ENCODE measurements at places on chromosomes 16 and 17.

- DNase-seq = no peak
Measured at GRCh38 chr17:75370286-75370915, 35.1 kb downstream of the GRB2 start.

- DNase-seq = no peak
Measured at GRCh38 chr17:33210285-33210684, 82.8 kb downstream of the ASIC2 start.

GRCh38 chr17:50130559-50131305, 772 bp upstream of the SAMD14 start:
- no peak for DNase-seq

DNA sequence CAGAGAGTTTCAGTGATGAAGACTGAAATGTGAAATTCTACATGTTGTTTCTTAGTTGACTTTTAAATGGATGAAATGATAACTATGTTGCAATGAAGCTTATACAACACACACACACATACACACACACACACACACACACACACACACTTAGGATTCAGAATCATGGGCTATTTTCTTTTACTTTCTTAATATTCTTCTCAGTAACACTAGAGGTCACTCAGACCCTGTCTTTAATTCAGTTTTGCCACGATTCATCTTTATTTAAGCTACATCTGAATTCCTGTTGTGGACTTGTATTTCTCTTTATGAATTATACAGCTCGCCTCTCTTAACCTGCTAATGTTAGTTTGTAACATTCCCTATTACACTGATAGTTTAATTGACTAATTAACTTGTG, 109.6 kb upstream of the GOT2 start:
- no peak for DNase-seq

DNA sequence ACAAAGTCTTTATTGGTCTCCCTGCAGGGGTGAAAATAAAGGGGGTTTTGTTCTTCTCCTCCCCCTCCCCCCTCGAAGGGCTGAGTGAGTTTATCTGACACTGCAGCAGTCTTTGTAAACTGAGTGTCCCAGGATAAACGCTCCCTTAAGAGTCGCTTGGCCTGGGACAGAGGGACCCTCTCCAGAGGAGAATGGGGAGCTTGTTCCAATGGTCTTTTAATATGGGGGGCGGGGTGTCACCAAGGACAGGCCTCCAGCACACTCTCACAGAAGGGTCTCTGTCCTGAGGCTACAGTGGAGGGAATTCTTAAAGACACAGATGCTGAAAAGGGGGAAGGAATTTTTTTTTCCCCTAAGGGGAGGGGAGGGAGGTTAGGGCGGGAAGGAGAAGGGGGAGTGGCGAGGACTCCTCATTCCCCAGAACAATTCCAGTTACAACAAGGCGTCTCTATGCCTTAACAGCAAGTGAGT, 455.5 kb downstream of the SOX9 start:
- DNase-seq = no peak

GRCh38 chr16:6356911-6357310, 975.7 kb upstream of the RBFOX1 start:
- DNase-seq = no peak

- no peak for DNase-seq
Measured at GRCh38 chr17:59000022-59000421, 106.7 kb downstream of the TRIM37 start.

- no peak for DNase-seq
Measured at GRCh38 chr17:10062691-10063385, 135.6 kb downstream of the GAS7 start.

DNA sequence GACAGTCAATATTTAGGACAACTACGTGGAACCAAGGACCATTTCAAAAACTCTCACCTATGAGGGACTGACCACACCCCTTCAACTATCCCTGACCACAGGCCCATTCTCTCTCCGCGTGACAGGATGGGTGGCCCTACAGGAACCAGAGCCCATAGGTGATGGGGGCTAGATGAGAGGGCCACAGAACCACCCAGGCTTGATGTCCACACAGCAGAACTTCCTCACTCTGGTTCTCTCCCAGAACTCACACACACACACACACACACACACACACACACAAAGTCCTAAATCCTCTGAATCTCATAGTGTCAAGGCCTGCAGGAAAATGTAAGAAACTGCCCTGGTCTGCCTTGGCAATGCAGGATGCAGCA, 1.5 kb downstream of the ZNF319 start:
- DNase-seq = no peak

DNA sequence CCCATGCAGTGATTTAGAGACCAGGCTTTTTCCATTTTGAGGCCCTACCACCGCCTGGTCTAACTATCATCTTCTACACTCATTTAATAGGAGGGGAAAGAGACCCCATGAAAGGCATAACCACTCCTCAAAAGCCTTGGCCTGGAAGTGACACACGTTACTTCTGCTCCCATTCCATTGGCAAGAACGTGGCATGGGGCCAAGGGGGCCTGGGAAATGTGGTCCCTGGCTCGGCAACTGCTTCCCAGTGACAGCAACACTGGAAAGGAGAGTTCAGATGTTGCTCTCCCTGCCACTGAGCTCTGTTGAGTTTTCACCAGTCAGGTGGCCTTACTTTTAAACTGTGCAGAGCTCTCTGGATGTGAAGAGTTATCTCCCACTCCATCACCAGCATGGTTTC, 45.2 kb upstream of the MAP3K14 start:
- no peak for DNase-seq

DNA sequence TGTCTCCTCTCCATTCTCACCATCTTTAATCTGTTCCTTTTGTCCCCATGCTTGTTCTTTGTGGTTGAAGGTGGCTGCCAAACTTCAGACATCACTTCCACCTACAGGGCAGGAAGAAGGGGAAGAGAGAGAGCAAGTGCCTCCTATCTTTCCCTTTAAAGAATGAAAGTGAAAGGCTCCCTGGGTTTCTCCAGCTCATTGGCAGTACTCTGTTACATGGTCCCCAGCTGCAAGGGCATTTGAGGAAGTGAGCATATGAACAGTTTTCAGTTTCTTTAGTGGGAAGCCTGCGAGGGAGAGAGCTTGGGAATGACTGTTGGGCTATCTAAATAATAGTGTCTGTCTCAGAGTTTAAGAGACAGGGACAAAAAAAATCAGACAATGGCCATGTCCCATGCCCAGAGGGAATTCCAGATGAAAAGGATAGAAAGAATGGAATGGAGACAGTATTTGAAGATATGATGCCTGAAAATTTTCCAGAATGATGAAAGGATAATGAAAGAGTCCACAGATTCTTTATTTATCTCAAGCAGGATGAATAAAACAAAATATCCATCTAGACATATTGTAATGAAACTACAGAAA, 159.9 kb downstream of the LGALS9B start:
- DNase-seq = no peak

DNA sequence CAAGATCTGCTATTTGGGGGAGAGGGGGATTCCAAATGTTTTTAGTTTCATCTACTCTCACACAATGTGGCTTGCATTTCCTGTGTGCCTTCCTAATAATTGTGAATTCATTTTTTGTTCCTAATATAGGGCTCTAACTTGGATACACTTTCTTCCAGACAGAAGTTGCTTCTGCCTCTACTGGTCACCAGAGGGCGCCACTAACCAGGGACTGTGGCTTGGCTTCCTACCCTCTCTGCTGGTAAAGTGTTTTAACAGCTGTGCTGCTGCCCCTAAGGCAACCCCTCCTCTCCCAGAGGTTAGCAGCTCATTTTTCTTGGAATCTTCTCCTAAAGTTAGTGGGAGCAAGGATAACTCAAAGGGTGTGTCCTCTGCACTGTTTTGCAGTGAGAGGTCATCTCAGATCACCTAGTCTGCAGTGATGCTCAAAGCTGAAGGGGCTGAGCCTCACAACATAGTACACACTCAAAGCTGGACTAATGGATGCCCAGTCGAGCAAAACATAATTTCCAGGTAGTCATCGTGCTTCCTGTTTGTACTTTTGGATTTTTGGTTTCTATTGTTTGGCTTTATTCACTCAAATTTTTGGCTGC, 5.0 kb upstream of the PRSS54 start:
- DNase-seq = no peak

GRCh38 chr16:49068224-49068623, 213.4 kb downstream of the CBLN1 start:
- DNase-seq = no peak

DNA sequence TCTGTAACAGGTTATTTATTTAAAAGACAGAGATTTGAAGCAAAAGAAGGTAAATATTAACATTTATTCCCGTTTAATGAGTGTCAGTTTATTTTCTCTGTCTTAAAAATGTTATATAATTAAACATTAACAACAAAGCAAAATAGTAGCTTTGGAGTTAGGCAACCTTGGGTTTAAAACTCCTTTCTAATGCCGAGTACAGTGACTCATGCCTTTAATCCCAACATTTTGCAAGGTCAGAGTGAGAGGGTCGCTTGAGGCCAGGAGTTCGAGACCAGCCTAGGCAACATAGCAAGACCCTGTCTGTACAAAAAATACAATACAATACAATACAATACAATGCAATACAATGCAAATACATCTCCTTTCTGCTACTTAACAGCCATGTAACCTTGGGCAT, 128.7 kb downstream of the CHD9 start:
- no peak for DNase-seq

GRCh38 chr16:19396555-19397011, 21.1 kb upstream of the TMC5 start:
- DNase-seq = no peak

DNA sequence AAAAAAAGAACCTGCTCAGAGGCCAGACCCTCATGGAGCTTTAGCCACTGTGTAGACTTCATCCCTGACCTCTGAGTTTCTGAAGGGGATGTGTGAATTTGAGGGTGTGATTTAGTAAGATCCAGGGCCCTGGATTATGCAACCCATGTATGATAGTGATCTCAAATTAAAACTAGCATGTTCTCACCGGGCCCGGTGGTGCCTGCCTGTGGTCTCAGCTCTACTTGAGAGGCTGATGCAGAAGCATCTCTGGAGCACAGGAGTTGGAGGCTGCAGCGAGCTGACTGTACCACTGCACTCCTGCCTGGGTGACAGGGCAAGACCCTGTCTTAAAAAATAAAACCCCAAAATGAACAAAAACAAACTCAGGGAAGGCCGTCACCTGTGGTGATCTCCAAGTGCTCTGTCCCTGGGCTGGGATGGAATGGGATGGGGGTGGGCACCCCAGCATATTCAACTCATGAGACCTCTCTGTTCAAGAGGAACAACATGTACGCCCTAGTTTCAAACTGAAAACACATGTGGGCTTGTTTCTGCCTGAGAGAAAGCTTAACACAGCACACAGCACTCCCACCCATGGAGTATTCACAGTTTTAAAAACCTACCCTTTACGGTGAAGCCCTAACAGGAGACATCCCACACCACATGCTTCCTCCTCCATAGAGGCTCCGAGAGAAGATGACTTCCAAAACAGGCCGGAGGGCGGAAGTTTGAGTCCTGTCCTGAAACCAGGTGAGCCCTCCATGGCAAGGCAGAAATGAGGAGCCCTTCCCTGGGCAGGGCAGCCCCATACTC, 30.1 kb downstream of the GNPTG start:
- DNase-seq = no peak

DNA sequence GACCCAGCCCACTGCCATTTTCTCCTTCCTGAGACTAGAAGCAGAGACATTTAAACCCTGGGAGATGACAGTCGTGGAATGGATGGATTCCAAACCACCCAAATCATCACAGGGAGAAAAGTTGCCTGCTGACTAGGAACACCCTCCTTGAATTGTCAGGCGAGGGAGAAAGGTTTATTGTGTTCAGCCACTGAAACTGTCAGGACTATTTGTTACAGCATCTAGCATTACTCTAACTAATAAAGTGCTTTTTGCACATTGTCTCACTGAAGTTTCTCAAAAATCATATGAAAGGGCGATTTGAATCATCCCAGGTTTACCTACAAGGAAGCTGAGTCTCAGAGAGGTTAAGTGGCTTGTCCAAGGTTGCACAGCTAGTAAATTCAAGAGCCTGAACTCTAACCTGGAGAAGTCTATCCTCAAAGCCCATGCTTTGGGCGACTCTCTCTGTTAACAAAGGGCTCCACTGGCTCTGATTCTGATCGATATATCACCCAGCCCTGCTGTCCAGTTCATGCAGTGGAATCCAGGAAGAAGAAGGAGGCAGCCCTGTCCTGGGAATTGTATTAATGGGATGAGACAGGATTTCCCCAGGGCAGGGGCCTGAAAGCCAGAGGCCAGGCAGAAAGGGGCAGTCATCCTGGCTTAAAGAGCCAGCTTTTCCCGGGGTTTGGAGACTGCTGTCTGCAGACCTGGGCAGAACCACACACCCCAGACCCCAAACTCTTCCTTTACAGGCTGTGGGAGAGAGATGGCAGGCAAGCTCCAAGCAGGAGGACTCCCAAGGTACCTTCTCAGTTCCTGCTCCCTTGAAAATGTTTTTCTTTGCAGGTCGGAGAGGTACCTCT, 37.5 kb downstream of the IRX3 start:
- no peak for DNase-seq

DNA sequence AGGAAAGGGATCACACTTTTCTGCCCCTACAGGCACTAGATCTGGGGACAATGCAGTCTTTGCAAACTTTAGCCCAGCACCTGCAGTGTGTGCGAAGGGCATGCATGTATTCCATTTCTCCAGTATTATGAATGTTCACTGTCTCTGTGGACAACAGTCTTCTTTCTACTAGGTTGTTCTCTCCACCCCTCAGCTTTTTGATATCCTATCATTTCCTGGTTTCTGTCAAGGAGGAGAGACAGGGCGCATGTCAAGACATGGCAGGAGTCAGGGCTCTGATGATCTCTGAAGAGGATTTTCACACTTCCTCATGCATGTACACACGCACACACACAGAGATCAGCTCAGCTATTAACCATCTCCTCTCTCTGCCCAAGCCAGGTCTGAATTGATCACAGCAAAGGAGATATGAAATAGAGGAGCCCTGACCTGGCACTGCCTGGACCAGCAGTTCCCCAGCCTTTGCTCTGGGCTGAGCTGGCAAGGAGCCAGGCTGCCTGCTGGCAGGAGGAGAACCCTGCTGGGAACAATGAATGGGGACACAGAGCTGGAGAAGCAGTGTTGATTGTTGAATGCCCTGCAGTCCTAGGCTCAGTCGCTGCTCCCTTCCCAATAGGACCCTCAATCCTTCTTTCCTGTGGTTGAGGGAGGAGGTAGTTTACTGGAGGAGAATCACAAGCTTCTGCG, 2.6 kb downstream of the GPR179 start:
- no peak for DNase-seq

DNA sequence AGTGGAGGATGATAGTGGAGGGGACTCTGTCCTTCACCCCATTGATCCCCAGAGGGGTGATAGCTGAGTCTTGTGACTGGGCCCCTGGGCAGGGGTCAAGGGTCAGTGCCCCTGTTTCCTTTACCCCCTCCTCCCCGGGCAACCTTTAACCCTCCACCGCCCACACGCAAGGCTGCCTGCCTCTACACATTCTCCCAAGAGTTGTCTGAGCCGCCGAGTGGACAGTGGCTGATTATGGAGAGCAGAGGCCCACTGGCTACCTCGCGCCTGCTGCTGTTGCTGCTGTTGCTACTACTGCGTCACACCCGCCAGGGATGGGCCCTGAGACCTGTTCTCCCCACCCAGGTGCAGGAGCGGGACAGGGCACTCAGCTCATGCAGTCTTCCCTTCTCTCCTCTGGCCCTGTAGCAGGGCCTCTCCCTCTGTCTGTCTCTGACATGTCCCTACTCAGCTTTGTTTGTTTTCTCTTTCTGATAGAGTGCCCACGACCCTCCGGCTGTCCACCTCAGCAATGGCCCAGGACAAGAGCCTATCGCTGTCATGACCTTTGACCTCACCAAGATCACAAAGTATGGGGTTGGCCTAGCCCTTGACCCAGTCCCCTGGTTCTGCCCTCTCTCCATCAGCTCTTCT, at the start of gene SHBG:
TSS of gene SHBG (plus strand) at position 197 of the 633 bp plus-strand sequence. CDS start at position 235, 38 bp downstream.
- no peak for DNase-seq

GRCh38 chr16:50609471-50609870, 61.3 kb downstream of the NKD1 start:
- no peak for DNase-seq

GRCh38 chr17:45353043-45353442, 36.2 kb upstream of the MAP3K14 start:
- peak; percentile 38 for DNase-seq

- no peak for DNase-seq
Measured at GRCh38 chr16:63745456-63745855, 1376.4 kb downstream of the CDH11 start.

Data from activated CD8-positive, alpha-beta memory T cell treated with anti-CD3 and anti-CD28 coated beads for 48 hours (primary cell).